ENCODE measurements at places on chromosomes 16 and 17.

GRCh38 chr17:55432358-55433028 lies 10.9 kb upstream of the MMD start:
- no peak for DNase-seq

DNA sequence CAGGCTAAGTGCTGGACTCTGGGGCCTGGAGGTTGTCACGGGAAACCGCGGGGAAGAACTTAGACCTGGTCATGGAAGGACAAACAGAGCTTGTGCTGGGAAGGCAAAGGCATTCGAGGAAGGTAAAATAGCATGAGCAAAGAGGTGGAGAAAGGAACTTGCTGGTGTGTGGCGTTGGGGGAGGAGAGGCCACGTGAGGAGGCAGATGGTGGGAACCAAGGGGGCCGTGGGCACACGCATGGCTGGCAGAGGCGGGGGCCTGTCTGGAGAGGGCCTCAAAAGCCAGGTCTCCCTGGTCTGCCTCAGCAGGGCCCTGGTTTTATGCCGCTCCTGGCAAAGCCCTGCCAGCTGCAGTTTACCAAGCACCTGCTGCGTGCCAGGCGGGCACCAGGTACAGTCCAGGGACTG lies 15.3 kb downstream of the CORO7 start:
- no peak for DNase-seq

- no peak for DNase-seq
Observed at GRCh38 chr16:13176711-13177110, 275.3 kb downstream of the SHISA9 start.

GRCh38 chr16:76524356-76524755 lies 247.2 kb downstream of the CNTNAP4 start:
- DNase-seq = no peak

GRCh38 chr17:75712446-75712845 lies 8.8 kb upstream of the ITGB4 start:
- no peak for DNase-seq

- no peak for DNase-seq
Observed at GRCh38 chr16:68273896-68274295, 9.6 kb downstream of the SLC7A6 start.

- DNase-seq = no peak
Observed at GRCh38 chr16:30372725-30373124, 1.9 kb upstream of the MYL11 start.

GRCh38 chr17:77328823-77329740 lies 188.3 kb downstream of the SEC14L1 start:
- DNase-seq = no peak

DNA sequence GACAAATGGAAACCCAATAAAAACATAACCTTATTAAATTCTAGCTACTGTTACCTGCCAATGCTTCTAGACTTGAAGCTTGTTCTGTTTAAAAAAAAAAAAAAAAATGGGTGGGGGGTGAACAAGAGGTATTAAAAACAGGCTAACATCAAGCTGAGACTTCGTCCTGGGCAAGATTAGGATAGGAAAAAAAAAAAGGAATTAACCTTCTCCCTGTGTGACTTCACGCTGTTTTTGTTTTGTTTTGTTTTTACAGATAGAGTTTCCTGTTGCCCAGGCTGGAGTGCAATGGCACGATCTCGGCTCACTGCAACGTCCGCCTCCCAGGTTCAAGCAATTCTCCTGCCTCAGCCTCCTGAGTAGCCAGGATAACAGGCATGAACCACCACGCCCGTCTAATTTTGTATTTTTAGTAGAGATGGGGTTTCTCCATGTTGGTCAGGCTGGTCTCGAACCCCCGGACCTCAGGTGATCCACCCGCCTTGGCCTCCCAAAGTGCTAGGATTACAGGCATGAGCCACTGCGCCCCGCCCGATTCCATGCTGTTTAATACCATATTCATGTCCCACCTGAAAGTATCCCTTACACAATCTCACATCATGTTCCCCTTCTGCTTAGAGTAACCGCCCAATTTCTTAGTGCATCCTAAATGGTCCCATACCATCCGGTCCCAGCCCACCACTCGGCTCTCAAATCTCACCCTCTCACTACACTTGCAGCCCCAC lies 2.2 kb downstream of the USP31 start:
- no peak for DNase-seq

DNA sequence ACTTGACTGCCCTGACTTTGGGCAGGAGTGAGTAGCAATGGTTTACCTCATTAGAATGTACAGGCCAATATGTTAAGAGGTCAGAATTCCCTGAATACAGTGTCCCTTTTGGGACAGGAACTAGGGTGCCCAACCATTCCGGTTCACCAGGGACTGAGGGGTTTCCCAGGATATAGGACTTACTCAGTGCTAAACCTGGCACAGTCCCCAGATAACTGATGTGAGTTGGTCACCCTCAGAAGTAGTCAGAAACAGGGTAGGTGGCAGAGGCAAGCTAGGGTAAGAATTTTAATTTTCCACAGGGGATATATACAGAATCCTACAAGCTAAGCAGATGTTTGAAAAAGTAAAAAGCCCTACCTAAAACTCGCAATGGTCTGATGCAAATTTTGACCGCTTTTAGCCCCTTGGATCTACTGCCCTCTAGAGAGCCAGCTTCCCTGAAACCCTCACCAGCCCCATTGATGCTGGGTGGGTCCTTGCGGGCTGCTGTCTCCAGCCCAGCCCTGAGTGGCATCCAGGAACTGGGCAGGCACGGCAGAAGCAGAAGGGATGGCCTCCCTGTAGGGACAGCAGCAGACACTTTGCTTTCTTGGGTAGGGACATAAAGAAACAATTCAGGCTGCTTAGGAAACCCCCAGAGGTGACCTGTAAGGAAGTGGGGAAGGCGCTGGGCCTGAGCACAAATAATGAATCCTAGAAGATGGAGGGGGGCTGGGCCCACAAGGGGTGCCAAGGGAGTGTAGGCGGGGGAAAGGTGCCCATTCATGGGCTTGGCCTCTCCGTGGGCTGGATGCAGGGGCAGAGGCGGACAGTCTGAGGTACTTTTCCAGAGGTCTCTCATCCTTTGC lies 434.8 kb downstream of the SLC39A11 start:
- DNase-seq = no peak

Data from H4 (cell line).